Dorsolateral prefrontal cortex (tissue), 122 donors: ENCODE measurements at places on chromosomes 3 and 15. TPM values are rescaled to one million over a fixed set of nuclear protein-coding genes. Genes with fewer than 3 reads are reported as not detected.
A peak's percentile ranks its signal among the peaks of the same experiment; 100 is the strongest.

The ARPIN gene
- 20.1 TPM for total RNA-seq

The CORO2B gene
- total RNA-seq, result 93.8 TPM

DNA sequence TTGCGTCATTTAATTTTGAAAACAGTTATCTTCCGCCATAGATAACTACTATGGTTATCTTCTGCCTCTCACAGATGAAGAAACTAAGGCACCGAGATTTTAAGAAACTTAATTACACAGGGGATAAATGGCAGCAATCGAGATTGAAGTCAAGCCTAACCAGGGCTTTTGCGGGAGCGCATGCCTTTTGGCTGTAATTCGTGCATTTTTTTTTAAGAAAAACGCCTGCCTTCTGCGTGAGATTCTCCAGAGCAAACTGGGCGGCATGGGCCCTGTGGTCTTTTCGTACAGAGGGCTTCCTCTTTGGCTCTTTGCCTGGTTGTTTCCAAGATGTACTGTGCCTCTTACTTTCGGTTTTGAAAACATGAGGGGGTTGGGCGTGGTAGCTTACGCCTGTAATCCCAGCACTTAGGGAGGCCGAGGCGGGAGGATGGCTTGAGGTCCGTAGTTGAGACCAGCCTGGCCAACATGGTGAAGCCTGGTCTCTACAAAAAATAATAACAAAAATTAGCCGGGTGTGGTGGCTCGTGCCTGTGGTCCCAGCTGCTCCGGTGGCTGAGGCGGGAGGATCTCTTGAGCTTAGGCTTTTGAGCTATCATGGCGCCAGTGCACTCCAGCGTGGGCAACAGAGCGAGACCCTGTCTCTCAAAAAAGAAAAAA lies 1.2 kb downstream of the B2M start:
- peak; percentile 15 for DNase-seq

GRCh38 chr15:32723171-32723948 lies 5.6 kb downstream of the GREM1 start:
- no peak for DNase-seq

GRCh38 chr15:34722439-34722836 lies 32.4 kb downstream of the GJD2 start:
- DNase-seq, result no peak

DNA sequence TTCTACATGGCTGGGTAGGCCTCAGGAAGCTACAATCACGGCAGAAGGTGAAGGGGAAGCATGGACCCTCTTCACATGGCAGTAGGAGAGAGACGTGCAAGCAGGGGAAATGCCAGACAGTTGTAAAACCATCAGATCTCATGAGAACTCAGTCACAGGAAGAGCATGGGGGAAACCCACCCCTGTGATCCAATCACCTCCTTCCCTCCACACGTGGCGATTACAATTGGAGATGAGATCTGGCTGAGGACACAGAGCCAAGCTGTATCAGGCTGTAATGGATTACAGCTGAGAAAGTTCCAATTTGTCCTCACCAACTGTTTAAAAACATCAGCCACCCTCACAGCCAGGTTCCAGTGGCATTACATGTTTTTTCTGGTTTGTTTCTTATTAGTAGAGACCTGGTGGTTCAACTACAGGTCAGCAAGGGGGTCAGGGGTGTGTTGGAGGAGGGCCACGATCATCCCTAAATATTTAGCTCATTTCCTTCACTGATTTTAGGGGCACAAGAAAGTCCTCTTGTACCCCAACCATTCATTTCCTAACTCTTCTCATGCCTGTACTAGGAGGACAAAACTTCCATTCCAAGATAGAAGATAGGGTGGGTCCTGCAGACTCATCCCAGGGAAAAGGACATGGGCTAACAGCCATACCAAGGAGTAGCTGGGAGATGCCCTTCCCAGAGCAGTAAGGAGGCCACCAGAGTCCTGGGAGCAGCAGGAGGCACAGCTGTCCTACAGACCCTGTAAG lies 54.4 kb downstream of the ANXA2 start:
- DNase-seq, result no peak

- DNase-seq, result no peak
These were observed 253.3 kb downstream of the FAM43A start for GRCh38 chr3:194938845-194939531.

- DNase-seq, result no peak
These were observed 110.9 kb downstream of the BDH1 start for GRCh38 chr3:197444793-197445379.
